ENCODE measurements at places on chromosomes 7 and 10. TPM values are rescaled to one million over a fixed set of nuclear protein-coding genes. Genes with fewer than 3 reads are reported as not detected.

GRCh38 chr7:139947021-139947420 lies 115.7 kb downstream of the PARP12 start:
- H3K4me1 ChIP-seq, result no peaks in the 10 kb centered on the region
- H3K4me3 ChIP-seq, result no peak overlapping the region
- H3K36me3 ChIP-seq, result no peaks in the 10 kb centered on the region
- no peak for DNase-seq

DNA sequence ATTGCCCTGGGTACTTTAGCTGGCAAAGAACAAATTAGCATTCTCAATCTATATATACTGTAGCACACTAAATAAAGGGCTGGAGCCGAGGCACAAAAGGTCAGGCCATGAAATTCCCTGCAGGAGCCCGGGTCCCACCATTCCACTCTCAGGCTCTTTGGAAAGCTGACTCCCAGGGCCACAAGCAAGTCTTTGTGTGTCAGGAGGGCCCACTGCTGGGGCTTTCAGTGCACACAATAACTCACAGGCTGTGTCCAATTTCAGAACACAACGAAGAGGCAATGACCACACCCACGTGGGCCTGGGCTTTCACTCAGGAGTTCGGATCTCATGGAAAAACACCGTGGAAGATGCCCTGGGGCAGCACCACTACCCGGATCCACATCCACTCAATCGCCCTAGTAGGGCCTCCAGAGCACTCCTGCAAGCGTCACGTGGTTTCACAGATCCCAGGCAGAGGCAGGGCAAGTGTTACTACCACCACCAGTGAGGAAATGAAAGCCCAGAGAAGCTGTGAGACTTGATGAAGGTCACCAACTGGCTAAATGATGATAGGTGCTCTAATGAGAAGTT lies 60.3 kb downstream of the COBL start:
- H3K4me1 ChIP-seq, result no peaks in the 10 kb centered on the region
- no peak for DNase-seq
- H3K27ac ChIP-seq, result no peak overlapping the region
- peaks cover 18% of the 10 kb centered on the region for H3K27me3 ChIP-seq

Gene OR6V1
- not detected for total RNA-seq

GRCh38 chr7:103093429-103093828 lies 18.5 kb downstream of the ARMC10 start:
- no peaks in the 10 kb centered on the region for H3K27me3 ChIP-seq
- H3K4me3 ChIP-seq, result no peak overlapping the region
- H3K27ac ChIP-seq, result no peak overlapping the region
- DNase-seq, result no peak

GRCh38 chr7:132655131-132655727 lies 79.0 kb upstream of the PLXNA4 start:
- H3K4me3 ChIP-seq, result no peak overlapping the region
- H3K36me3 ChIP-seq, result no peaks in the 10 kb centered on the region
- no peaks in the 10 kb centered on the region for H3K27me3 ChIP-seq
- H3K4me1 ChIP-seq, result peaks cover 15% of the 10 kb centered on the region

DNA sequence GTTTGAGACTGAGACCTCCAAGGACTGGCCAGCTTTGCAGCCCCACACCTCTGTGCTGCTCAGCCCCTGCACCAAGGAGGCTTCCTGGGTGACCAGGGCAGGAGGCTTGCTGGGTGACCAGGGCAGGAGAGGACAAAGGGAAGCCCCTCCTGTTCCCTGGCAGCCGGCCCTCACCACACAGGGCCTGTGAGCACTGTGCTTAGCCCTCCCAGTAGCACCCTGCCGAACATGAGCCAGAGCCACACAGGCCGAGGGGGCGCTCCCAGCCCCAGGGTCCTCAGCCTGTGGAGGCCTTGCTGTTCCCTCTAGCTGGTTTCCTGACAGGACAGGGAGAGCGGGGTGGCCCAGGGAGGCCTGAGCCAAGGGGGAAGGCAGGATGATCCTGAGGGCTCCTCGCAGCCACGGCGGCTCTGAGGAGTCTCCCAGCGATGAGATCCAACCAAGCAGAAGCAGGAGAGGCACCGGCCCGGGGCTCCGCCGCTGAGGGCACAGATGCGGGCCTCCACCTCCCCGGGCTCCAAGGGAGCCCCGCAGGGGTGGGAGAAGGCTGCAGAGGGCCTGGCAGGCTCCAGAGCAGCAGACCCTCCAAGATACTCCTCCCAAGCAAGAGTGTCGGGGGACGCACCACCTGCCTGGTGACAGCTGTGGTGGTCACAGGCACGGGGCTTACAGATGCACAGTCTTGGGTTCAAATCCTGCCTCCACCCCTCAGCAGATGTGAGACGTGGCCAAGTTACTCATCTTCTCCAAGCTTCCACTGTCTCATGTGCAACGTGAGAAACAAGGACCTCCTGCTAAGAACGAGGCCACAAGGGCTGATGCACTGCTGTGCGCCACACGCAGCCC lies 22.5 kb downstream of the WDR86 start:
- no peaks in the 10 kb centered on the region for H3K4me1 ChIP-seq
- DNase-seq, result peak; percentile 84
- no peaks in the 10 kb centered on the region for H3K36me3 ChIP-seq
- peaks cover 42% of the 10 kb centered on the region for H3K27me3 ChIP-seq
- no peak overlapping the region for H3K27ac ChIP-seq

Gene CUZD1
- 0.30 TPM for total RNA-seq

DNA sequence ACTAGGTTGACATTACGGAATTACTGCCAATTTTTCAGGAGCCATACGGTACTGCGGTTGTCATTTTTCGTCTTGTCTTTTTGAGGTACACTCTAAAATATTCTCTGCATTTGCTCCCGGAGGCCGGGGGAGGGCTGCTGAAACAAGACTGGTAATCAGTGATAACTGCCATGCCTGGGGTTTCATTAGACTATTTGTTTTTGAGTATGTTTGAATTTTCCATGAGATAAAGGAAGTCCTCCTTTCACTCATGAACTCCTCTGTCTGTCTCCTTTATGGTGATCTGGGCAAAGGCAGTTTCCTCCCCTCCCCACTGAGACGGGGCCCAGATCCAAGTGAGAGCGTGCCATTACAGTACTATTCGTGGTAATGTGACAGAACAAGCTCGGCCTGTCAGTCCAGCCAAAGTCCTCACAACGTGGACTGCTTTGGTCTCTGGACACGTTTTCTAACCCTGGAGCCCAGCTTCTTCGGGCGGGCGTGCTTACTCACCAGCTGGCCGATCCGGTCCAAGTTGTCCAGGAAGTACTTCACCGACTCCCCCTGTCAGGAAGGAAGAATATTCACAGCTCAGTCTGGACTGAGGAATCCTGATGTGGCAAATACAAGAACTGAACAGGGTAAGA lies 45.1 kb downstream of the AMZ1 start:
- H3K27me3 ChIP-seq, result no peaks in the 10 kb centered on the region
- peak overlapping the region; percentile 4 for H3K27ac ChIP-seq
- peaks cover 10% of the 10 kb centered on the region for H3K4me1 ChIP-seq
- peaks cover 39% of the 10 kb centered on the region for H3K36me3 ChIP-seq
- no peak overlapping the region for H3K4me3 ChIP-seq

DNA sequence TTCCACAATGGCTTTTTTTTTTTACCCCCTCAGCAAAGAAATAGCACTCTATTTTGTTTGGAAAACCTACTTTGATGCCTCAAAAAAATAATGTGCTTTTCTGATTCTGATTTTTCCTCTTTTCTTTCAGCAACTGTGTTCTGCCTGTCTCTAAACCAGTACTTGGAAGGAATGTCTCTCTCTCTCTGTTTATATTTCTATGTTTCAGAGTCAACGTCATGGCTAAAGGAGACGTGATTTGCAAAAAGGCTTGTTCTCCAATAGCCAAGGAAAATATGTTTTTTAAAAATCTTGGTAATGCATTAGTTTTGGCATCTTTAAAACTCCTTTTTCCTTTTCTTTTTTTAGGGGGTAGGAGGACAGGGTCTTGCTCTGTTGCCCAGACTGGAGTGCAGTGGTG lies 56.0 kb upstream of the SDK1 start:
- DNase-seq, result no peak
- H3K4me3 ChIP-seq, result no peak overlapping the region
- no peaks in the 10 kb centered on the region for H3K36me3 ChIP-seq
- peaks cover 18% of the 10 kb centered on the region for H3K4me1 ChIP-seq
- no peak overlapping the region for H3K27ac ChIP-seq
- H3K27me3 ChIP-seq, result peaks cover 2% of the 10 kb centered on the region

GRCh38 chr7:2165239-2165609 lies 67.5 kb downstream of the MAD1L1 start:
- no peaks in the 10 kb centered on the region for H3K27me3 ChIP-seq
- peaks cover 12% of the 10 kb centered on the region for H3K36me3 ChIP-seq
- no peak overlapping the region for H3K4me3 ChIP-seq
- DNase-seq, result peak; percentile 59
- peaks cover 25% of the 10 kb centered on the region for H3K4me1 ChIP-seq
- no peak overlapping the region for H3K27ac ChIP-seq

DNA sequence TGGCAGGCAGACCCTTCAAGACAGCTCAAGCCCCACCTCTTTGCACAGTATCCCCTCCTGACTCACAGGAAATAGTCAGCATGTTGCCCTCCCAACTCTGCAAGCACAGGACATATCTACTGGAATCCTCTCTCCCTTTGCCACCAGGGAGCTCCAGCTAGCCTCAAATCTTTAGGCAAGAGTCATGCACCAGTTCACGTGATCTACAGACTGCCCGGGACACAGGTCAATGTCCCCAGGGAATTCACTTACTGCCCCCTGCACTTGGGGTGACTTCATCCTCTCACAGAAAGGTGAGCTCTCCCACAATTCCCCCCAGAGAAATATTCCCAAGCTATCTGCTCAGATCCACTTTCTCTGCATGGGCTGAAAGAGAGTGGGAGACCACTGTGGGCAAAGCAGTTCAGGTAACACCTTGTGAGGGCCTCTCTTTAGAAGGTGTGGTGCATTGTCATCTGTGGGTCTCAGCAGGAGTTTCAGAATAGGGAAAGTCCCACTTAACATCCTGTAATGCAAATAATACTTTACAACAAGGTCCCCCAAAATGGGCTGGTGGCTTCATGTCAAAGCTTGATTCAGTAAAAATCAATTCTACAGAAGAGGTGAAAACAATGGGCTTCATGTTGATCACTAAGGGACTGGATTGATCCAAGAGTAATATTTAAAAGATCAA lies 129.9 kb downstream of the NOC3L start:
- H3K27me3 ChIP-seq, result peaks cover 4% of the 10 kb centered on the region
- no peak overlapping the region for H3K27ac ChIP-seq
- no peak overlapping the region for H3K4me3 ChIP-seq
- no peak for DNase-seq

Gene WDFY4
- total RNA-seq, result not detected

GRCh38 chr10:90598513-90598912 lies 259.3 kb downstream of the HTR7 start:
- H3K36me3 ChIP-seq, result no peaks in the 10 kb centered on the region
- H3K4me3 ChIP-seq, result no peak overlapping the region
- peaks cover 35% of the 10 kb centered on the region for H3K27me3 ChIP-seq
- H3K4me1 ChIP-seq, result no peaks in the 10 kb centered on the region
- no peak overlapping the region for H3K27ac ChIP-seq

GRCh38 chr7:100620804-100621203 lies 8.5 kb downstream of the MOSPD3 start:
- no peaks in the 10 kb centered on the region for H3K36me3 ChIP-seq
- no peak for DNase-seq
- no peak overlapping the region for H3K4me3 ChIP-seq
- no peak overlapping the region for H3K27ac ChIP-seq
- peaks cover 5% of the 10 kb centered on the region for H3K4me1 ChIP-seq

Gene BMPER
- total RNA-seq, result 0.50 TPM

- H3K36me3 ChIP-seq, result no peaks in the 10 kb centered on the region
- no peaks in the 10 kb centered on the region for H3K27me3 ChIP-seq
- no peak overlapping the region for H3K4me3 ChIP-seq
- peaks cover 44% of the 10 kb centered on the region for H3K4me1 ChIP-seq
- DNase-seq, result no peak
Measured at GRCh38 chr10:4250587-4250887, 465.5 kb upstream of the KLF6 start.

DNA sequence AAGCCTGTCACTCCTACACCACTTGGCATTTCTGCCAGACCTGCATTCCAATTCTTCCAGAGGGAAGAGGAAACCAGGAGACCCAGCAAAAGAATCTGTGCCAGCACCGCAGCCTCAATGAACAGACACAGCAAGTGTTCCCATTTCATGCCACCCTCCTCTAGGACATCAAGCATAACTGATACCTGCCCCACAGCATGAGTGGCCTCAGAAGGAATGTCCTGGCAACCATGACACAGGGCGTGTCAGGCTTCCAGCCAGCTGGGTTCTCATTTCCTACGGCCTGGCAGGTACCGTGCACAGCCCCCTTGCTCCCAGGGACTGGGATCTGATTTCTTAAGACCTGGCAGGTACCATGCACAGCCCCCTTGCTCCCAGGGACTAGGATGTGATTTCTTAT lies 7.8 kb downstream of the MAD1L1 start:
- no peak for DNase-seq
- H3K27me3 ChIP-seq, result no peaks in the 10 kb centered on the region
- no peaks in the 10 kb centered on the region for H3K4me1 ChIP-seq
- H3K27ac ChIP-seq, result no peak overlapping the region
- peaks cover 28% of the 10 kb centered on the region for H3K36me3 ChIP-seq

Gene FGFBP3
- 3.7 TPM for total RNA-seq

GRCh38 chr7:519484-520390 lies at the start of gene PDGFA:
Gene PDGFA (minus strand): TSS chr7:519846. CDS start chr7:519001, 845 bp downstream.
- H3K27ac ChIP-seq, result peak within 1 kb of the TSS; percentile 69
- H3K4me3 ChIP-seq, result peak within 1 kb of the TSS; percentile 86
- peak; percentile 92 for DNase-seq
- H3K27me3 ChIP-seq, result no peaks in the 10 kb centered on the region
- no peaks in the 10 kb centered on the region for H3K36me3 ChIP-seq

GRCh38 chr10:25390733-25391132 lies 215.9 kb downstream of the GPR158 start:
- no peaks in the 10 kb centered on the region for H3K36me3 ChIP-seq
- no peak overlapping the region for H3K4me3 ChIP-seq
- H3K27ac ChIP-seq, result no peak overlapping the region

- H3K27me3 ChIP-seq, result peaks cover 5% of the 10 kb centered on the region
- no peaks in the 10 kb centered on the region for H3K4me1 ChIP-seq
- no peak overlapping the region for H3K4me3 ChIP-seq
- no peak for DNase-seq
Measured at GRCh38 chr7:113209449-113210203, 91.3 kb upstream of the SMIM30 start.

DNA sequence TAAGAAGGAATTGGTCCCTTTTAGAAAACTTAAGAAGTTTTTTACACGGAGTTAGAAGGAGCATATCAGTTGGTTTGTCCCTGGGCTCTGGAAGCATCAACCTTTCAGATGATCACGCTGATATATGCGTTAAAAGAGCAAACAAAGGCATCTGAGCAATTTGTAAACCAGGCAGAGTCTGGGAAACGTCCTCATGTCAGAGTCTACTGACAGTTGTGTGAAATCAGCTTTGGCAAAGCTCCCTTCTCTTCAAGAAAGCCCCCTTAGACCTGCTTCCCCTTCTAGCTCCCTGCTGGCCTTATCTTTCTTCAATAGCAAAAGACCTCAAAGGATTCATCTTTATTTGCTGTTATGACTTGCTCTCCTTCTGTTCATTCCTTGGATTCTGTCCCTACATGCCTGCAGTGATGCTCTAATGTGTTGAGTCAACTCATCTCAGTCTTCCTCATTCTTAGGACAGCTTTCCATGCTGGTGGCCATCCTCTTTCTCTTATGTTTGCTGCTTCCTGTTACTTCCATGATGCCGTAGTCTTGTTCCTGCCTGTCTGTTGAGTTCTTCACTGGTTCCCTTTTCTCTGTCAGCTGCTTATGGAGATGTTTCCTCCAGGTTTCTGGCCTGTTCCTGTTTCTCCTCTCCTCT lies 106.5 kb upstream of the BMPER start:
- no peak overlapping the region for H3K27ac ChIP-seq
- no peaks in the 10 kb centered on the region for H3K27me3 ChIP-seq
- no peaks in the 10 kb centered on the region for H3K36me3 ChIP-seq
- DNase-seq, result no peak
- H3K4me1 ChIP-seq, result no peaks in the 10 kb centered on the region

- no peak for DNase-seq
- peak overlapping the region; percentile 92 for H3K4me3 ChIP-seq
- peak overlapping the region; percentile 74 for H3K27ac ChIP-seq
- peaks cover 9% of the 10 kb centered on the region for H3K27me3 ChIP-seq
- H3K36me3 ChIP-seq, result peaks cover 7% of the 10 kb centered on the region
Measured at GRCh38 chr7:139232904-139233303, 1.9 kb downstream of the UBN2 start.
